CD14-positive monocyte (primary cell): ENCODE measurements at places on chromosomes 5 and 9.

- no peak for DNase-seq
Measured at GRCh38 chr5:38509185-38509584, 47.3 kb downstream of the LIFR start.

DNA sequence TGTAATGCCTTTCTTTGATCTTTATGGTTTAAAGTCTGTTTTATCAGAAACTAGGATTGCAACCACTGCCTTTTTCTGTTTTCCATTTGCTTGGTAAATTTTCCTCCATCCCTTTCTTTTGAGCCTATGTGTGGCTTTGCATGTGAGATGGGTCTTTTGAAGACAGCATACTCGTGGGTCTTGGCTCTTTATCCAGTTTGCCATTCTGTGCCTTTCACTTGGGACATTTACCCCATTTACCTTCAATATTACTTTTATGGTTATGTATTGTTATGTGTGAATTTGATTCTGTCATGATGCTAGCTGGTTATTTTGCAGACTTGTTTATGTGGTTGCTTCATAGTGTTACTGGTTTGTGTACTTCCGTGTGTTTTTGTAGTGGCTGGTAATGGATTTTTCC, 59.2 kb downstream of the YTHDC2 start:
- no peak for DNase-seq

DNA sequence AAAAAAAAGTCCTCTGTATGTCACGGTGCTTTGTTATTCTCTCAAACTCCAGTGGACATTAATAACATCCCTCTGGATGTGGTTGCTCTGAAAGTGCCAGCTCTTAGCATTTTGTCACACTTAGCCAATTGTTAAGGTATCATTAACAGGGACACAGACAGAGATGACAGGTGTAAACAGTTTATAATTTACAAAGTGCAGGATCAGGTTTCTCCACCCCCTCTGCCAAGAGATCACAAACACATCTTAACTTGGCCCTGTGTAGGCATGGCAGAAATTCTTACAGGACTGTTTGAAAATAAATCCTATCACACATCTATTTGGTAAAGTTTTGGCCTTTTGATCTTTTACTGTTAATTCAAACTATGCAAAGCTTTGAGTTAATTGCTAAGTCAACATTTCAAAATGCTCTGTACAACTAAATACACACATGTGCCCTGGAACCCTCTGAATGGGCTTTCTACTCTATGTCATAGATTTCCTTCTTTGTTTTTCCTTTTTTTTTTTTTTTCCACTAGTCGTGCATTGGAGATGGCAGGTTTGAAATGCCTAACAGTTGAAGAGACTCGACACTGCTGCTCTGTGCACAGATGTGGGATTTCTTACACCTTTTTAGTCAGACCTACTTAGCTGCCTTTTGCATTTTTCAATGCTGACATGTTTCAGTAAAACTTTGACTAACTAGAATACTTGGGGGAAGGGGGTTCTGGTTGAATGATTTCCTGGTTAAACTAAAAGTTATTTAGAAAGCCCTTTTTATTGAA, 41.7 kb downstream of the SEMA6A start:
- no peak for DNase-seq

DNA sequence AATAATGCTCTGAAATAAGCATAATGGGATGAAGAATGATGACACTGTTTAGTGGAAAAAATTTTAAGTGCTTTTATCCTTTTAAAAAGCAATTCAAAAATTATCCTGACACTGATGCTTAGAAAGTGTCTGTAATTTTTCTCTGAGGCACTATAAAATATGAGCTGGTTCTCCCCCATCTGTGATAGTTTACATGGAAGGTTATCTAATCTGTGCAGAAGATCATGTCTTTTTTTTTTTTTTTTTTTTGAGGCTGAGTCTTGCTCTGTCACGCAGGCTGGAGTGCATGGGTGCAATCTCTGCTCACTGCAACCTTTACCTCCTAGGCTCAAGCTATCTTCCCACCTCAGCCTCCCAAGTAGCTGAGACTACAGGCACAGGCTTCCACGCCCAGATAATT, 15.2 kb upstream of the TAF11L2 start:
- no peak for DNase-seq

- DNase-seq: no peak
Measured at GRCh38 chr9:3756071-3756470, 230.3 kb upstream of the RFX3 start.

GRCh38 chr9:35945341-35946018, 12.5 kb downstream of the OR2S2 start:
- peak; percentile 27 for DNase-seq

GRCh38 chr5:168365581-168366081, 74.2 kb downstream of the WWC1 start:
- DNase-seq: no peak
